ENCODE measurements at places on chromosomes 6 and 20. TPM values are rescaled to one million over a fixed set of nuclear protein-coding genes. Genes with fewer than 3 reads are reported as not detected.

The ADGB gene
- total RNA-seq: not detected

The LST1 gene
- 10.2 TPM for total RNA-seq

DNA sequence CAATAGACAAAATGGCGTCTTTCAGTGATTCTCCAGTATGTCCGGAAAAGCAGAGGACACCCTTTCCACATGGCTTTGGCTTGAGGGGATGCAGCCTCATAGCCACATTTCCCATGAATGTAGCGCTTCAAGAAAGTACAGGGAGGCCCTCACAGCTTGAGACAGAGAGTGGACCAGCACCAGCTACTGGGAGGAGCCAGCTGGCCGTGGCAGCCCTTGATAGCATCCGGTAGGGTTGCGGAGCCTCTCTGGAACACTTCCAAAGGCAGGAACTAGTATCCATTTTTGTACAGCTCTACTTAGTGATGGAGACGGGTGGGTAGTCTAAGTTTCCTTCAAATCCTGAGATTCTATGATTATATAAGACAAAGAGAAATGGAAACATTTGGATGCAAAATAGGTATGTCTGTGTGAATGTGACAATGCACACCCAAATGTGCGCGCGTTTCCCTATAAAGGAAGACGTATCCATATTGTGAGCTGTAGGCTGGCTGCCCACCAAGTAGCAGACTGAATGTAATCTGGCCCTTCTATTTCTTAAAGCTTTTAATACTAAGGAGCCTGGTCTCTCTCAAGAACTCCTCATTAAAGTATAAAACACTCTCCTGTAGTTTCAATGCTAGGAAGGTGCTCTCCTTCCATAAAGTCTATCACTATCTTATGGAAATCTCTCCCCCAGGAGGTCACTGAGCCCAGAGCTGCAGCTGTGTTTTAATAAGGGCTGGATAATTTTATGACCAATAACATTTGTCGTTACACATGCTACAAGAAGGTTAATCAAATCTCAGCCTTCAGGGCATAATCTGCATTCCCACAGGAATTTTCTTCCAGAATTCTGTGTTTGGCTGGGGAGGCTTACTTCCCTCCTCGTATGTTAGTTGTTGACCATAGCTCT, 74.0 kb downstream of the SOBP start:
- DNase-seq: no peak

The RBPJL gene
- total RNA-seq: 0.23 TPM

The RNF8 gene
- 4.9 TPM for total RNA-seq

The TRIM31 gene
- not detected for total RNA-seq

The BHLHE23 gene
- total RNA-seq: not detected

GRCh38 chr6:33758815-33759216, 12.1 kb upstream of the IP6K3 start:
- no peak for DNase-seq

GRCh38 chr6:41449399-41450245, 96.6 kb upstream of the FOXP4 start:
- DNase-seq: peak; percentile 89

The ULBP2 gene
- 0.18 TPM for total RNA-seq

- no peak for DNase-seq
Measured at GRCh38 chr6:89501222-89501621, 68.3 kb downstream of the ANKRD6 start.

- DNase-seq: no peak
Measured at GRCh38 chr20:53774461-53775203, 181.0 kb upstream of the ZNF217 start.

DNA sequence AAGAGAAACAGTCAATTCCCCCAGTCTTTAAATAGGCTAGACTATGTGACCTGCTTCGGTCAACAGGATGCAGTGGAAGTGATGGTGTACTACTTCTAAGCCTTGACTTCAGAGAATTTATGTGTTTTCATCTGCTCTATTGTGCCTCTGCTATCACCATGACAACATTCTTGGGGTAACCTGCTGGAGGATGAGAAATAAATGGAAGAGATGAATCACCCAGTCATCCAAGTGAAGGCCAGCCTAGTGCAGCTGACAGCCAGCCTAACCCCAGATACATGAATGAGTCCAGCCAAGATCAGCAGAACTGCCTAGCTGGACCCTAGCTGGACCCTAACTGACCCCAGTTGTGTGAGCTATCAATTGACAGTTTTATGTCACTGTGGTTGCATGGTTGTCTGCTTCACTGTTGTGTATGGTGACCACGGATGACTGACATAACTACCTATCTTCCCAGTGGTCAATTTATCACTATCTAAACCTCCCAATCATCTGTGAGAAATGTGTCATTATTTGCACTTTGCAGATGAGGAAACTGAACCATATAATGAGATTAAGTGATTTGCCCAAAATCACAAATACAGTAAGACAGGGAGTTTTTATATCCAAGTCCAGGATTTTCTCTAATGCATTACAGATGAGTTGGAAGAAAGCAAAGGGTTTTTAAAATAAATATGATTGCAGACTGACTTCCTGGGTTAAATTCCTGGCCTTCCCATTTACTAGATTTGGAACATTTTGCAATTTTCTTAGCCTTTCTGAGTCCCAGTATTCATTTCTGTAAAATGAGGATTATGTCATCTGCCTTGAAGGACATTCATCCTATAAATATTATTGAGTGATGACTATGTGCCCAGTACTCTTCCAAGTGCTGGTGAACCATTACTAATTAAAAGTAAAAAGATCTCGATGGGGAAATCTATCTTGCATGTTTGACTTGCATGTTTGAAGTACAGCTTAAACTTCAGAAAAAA, 136.4 kb upstream of the PLCB4 start:
- DNase-seq: no peak

The MANEA gene
- total RNA-seq: 23.9 TPM

DNA sequence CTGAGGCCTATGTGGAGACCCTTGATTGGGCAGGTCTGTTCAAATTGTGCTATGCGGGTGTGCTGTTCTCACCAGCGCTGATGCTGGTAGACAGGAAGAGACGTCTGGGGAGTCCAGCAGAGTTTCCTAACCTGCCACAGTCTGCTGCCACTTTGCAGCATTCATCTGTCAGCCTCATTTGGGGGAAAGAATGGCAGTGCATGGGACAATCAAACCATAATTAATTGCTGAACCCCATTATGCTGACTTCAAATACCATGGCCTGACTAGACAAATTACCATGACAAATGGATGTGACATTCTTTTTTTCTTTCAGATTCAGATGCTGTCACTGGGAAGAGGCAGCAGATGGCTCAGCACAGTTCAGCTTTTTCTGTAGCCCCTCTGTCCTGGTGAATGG, 171.4 kb upstream of the SYNDIG1 start:
- no peak for DNase-seq

The ABHD16B gene
- not detected for total RNA-seq

The PARD6B gene
- 10.9 TPM for total RNA-seq

The TBX18 gene
- total RNA-seq: 0.30 TPM

GRCh38 chr20:47070176-47070575, 175.5 kb downstream of the EYA2 start:
- DNase-seq: no peak

- DNase-seq: no peak
Measured at GRCh38 chr6:111357705-111358104, 125.3 kb downstream of the REV3L start.

GRCh38 chr20:51899674-51900073, 97.4 kb upstream of the SALL4 start:
- no peak for DNase-seq

GRCh38 chr20:21918398-21918797, 212.9 kb downstream of the PAX1 start:
- DNase-seq: no peak

DNA sequence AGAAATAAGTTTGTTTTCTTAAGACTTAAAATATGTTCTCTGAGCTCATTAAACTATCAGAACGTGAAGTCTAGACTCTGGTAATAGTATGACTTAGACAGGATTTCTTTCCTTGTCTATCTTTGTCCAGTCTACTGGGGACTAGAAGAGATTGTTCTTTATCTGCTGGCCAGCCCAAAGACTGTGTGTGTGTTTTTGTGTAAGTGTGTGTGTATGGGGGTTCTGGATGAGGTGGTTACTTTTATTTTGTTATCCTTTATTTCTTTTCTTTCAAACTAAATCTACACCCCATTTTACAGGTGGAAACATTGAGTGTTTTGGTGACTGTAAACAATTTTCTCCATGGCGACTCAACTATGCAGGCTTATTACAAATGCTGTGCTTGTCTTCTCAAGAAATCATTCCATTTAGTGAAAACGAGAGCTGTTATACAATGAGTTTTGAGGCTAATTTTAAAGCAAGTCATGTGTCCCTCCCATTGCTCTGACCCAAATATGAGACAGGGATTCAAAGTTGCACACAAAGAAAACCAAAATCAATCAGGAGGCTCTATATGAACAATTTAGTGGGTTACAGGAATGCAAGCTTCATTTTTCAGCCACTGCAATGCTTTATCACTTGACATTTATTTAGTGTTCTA, 97.6 kb downstream of the ELOVL5 start:
- no peak for DNase-seq

- DNase-seq: no peak
Measured at GRCh38 chr6:89404512-89404911, 7.6 kb downstream of the RRAGD start.

The ADAM33 gene
- 0.48 TPM for total RNA-seq

The LINC00237 gene
- not detected for total RNA-seq

The MAK gene
- total RNA-seq: not detected

DNA sequence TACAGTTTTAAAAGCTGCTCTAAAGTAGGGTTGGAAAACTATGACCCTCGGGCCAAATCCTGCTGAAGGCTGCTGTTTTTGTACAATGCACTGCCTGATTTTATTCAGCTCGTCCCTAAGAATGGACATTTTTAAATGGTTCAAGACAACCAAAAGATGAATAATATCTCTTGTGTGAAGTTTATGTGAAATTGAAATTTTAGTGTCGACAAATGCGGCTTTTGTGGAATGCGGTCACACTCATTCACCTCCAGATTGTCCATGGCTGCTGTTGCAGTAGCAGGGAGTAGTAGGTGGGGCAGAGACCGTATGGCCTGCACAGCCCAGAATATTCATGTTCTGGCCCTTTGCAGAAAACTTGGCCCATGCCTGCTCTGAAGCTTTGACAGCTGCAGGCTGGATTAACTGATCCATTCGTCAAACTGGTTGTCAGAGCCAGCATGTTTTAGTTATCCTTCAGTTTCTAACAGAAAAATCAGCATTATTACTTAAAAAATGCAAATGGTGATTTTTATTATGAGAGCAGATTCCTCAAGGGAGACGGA, 91.6 kb downstream of the PSMG4 start:
- DNase-seq: no peak

- no peak for DNase-seq
Measured at GRCh38 chr6:158996856-158997255, 3.1 kb downstream of the RSPH3 start.

DNA sequence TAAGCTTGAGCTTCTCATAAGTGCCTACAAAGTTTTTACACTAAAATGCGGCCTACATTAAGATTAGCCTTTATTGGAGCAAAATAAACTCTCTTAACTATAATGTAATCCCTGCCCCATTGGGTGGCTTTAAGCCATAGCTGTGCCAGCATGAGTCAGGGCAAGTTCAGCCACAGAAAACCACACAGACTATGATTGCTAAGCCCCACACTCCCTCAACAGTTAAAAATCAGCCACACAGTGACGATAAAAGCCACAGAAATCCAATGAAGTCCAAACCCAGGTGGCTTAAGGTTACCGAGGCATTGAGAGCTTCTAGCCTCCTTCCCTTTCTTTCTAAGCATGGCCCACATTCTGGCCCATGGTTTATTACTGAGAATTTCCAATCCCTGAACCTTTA, 61.6 kb downstream of the GRM1 start:
- DNase-seq: no peak

DNA sequence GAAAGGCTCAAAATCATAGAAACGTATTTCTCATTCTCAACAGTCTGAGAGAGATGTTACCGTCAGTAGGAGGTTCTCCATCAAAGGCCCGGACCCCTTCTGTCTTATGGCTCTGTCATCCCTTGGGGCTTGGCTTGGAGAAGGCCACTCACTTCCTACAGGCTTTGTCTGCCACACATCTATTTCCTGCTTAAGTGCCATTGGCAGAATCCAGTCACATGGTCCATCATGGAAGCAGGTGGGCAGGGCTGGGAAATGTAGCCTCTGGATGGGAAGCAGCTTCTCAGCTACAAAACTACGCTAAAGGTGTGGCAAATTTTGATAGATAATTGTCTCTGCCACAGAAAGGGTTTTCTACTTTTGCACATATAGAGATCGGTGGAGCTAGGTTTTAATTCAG, 12.6 kb upstream of the ZFP64 start:
- no peak for DNase-seq

GRCh38 chr6:33967265-33967767, 163.5 kb upstream of the MLN start:
- DNase-seq: no peak

GRCh38 chr6:166423781-166424180, 41.0 kb upstream of the MPC1 start:
- no peak for DNase-seq

The FLRT3 gene
- total RNA-seq: 7.9 TPM

DNA sequence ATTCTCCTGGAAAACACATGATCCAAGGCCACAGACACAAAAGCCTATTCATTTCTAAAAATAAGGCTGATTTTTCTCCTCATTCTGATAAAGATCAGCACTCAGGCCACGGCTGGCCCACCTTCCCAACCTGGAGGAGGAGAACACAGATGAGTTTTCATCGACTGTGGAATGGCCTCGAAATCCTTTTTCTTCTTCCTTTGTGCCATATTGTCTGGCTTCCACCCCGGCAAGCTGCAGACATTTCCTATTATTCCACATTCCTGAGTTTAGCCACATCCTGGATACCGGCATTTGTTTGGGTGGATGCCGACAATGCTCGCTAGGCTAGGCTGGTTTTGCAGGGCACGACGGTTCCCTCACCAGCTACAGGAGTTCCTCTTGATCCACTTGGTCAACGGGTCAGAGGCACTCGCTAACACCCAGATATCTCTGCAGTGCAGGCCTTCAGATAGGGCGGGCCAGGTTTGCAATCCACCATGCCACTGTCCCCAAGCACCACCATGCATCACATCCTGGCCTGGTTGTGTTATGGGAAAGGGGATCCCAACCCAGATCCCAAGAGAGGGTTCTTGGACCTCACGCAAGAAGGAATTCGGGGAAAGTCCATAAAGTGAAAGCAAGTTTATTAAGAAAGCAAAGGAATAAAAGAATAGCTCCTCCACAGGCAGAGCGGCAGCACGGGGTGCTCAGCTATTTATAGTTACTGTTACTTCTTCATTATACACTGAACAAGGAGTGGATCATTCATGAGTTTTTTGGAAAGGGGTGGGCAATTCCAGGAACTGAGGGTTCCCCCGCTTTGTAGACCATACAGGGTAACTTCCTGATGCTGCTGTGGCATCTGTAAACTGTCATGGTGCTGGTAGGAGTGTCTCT, 4.2 kb upstream of the CTSZ start:
- no peak for DNase-seq

DNA sequence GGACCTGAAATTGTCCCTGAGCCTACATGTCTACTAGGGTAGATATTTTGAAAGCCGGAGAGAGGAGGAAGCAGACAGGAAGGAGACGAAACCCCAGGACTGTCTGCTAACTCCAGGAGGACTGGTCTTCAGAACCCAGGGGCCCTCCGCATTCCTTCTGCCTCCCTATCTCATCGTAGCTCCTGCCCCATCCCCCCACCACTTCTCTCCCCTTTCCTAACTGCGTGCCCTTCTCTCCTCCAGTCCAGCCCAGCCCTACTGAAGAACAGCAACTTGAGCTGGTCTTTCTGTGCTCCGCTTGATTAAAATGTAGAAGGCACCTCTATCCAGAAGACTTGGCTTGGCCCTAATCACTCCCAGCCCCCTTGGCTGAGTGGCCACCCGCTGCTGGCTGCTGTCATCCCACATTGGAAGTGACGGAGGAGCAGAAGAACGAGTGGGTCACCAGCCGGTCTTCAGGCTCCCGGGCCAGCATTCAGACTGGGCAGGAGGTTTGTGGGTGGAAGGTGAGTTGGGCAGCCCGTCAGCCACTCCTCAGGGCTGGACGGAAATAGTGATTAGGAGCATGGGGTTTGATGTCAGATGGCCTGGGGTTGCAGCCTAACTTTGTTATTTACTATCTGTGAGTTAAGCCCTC, 28.8 kb upstream of the ANGPT4 start:
- peak; percentile 26 for DNase-seq
